Esophagus (tissue), 2 donors: ENCODE measurements at places on chromosomes 3 and 15. TPM values are rescaled to one million over a fixed set of nuclear protein-coding genes. Genes with fewer than 3 reads are reported as not detected.

Gene WDR93
- 0.02 TPM for polyA plus RNA-seq

Gene SLC51A
- 0.69 TPM for polyA plus RNA-seq

Gene EXD1
- not detected for polyA plus RNA-seq

Gene AGBL1
- not detected for polyA plus RNA-seq

Gene BTLA
- polyA plus RNA-seq, result 0.07 TPM

Gene CIB1
- polyA plus RNA-seq, result 121 TPM

Gene CPLX3
- 0.48 TPM for polyA plus RNA-seq

Gene SH3GL3
- polyA plus RNA-seq, result 3.3 TPM

Gene GUCA1C
- polyA plus RNA-seq, result not detected
